ENCODE measurements at places on chromosomes 1 and 21. TPM values are rescaled to one million over a fixed set of nuclear protein-coding genes. Genes with fewer than 3 reads are reported as not detected.

The AHDC1 gene
- total RNA-seq: 30.6 TPM

The TRNAU1AP gene
- total RNA-seq: 24.7 TPM

The SYTL1 gene
- 0.20 TPM for total RNA-seq

The FCRL3 gene
- not detected for total RNA-seq

The IVL gene
- total RNA-seq: not detected

The DYNLT4 gene
- total RNA-seq: not detected

The AKNAD1 gene
- 0.87 TPM for total RNA-seq

The KCNJ9 gene
- not detected for total RNA-seq

The KRTAP15-1 gene
- total RNA-seq: not detected

The GJA9 gene
- total RNA-seq: not detected

The PAPPA2 gene
- 0.04 TPM for total RNA-seq

The GPA33 gene
- total RNA-seq: 0.23 TPM

The CDA gene
- not detected for total RNA-seq

The IL6R gene
- 0.53 TPM for total RNA-seq

The GPR3 gene
- 8.3 TPM for total RNA-seq

The TCHHL1 gene
- total RNA-seq: not detected

The PDIK1L gene
- total RNA-seq: 8.7 TPM

The KRTAP13-3 gene
- not detected for total RNA-seq

The AZIN2 gene
- 8.4 TPM for total RNA-seq

The TIAM1 gene
- 6.0 TPM for total RNA-seq

The LRRC71 gene
- not detected for total RNA-seq

The LRRIQ3 gene
- total RNA-seq: 0.81 TPM

The CELA3A gene
- not detected for total RNA-seq

The LCA5L gene
- not detected for total RNA-seq

The TTLL7 gene
- total RNA-seq: 25.2 TPM

The SPRR2B gene
- not detected for total RNA-seq

The VHLL gene
- total RNA-seq: 0.63 TPM

The NMNAT2 gene
- total RNA-seq: not detected

The NHLH2 gene
- not detected for total RNA-seq

The LMOD1 gene
- not detected for total RNA-seq

The CTPS1 gene
- total RNA-seq: 112 TPM

The UTS2 gene
- total RNA-seq: not detected

The TMIGD3 gene
- not detected for total RNA-seq

The CBR3 gene
- 2.2 TPM for total RNA-seq

The MOB3C gene
- total RNA-seq: 3.5 TPM

The OR2T11 gene
- total RNA-seq: not detected

The RNF19B gene
- total RNA-seq: 10.5 TPM

The SLC50A1 gene
- total RNA-seq: 14.8 TPM

The ZNF648 gene
- not detected for total RNA-seq

The SZT2 gene
- total RNA-seq: 19.5 TPM

The PTTG1IP gene
- total RNA-seq: 195 TPM

The LCE2A gene
- not detected for total RNA-seq

The ID3 gene
- total RNA-seq: 336 TPM

The EDARADD gene
- 3.8 TPM for total RNA-seq

The LRRC39 gene
- 0.43 TPM for total RNA-seq

The PDZK1IP1 gene
- total RNA-seq: not detected
